ENCODE measurements at places on chromosomes 12 and 14. TPM values are rescaled to one million over a fixed set of nuclear protein-coding genes. Genes with fewer than 3 reads are reported as not detected.
A peak's percentile ranks its signal among the peaks of the same experiment; 100 is the strongest.

GRCh38 chr14:49306152-49306751 lies 279.9 kb downstream of the RPS29 start:
- no peak for DNase-seq
- no peaks in the 10 kb centered on the region for H3K36me3 ChIP-seq
- H3K27me3 ChIP-seq = no peaks in the 10 kb centered on the region
- no peaks in the 10 kb centered on the region for H3K4me1 ChIP-seq
- H3K4me3 ChIP-seq = no peak overlapping the region
- H3K27ac ChIP-seq = no peak overlapping the region

DNA sequence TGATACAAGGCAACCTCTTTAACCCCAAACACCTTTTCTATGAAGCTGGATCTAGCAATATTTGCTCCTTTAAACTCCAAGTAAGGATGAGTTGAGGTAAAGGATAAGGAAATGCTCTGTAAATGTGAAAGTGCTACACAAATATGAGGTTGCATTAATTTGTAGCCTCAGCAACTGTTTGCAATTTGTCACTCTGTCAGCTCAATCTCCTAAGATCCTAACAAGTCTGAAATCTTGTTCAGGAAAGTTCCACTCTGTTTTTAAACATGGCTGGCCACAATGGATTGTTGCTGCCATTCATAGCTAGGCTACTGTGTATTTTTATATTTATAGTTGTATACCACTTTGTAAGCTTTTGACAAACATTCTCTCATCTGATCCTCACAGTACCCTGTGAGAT lies 51.3 kb downstream of the SCN8A start:
- no peaks in the 10 kb centered on the region for H3K36me3 ChIP-seq
- H3K4me1 ChIP-seq = no peaks in the 10 kb centered on the region
- H3K4me3 ChIP-seq = no peak overlapping the region
- H3K27me3 ChIP-seq = no peaks in the 10 kb centered on the region
- no peak for DNase-seq

Gene BEST3
- total RNA-seq = not detected

DNA sequence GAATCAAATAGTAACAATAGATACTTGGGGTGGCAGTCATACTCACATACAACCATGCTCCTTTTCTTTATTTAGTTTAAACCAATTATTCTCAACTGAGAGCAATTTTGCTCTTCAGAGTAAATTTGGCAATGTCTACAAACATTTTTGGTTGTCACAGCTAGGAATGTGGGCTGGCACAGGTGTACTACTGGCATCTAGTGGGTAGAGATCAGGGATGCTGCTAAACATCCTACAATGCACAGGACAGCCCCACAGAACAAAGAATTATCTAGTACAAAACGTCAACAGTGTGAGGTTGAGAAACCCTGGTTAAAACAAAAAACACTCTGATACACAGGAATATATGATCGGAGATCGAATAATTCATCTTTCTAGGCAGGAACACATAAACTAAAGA lies 186.5 kb downstream of the NELL2 start:
- H3K36me3 ChIP-seq = no peaks in the 10 kb centered on the region
- H3K4me1 ChIP-seq = no peaks in the 10 kb centered on the region
- no peaks in the 10 kb centered on the region for H3K27me3 ChIP-seq
- no peak overlapping the region for H3K27ac ChIP-seq

DNA sequence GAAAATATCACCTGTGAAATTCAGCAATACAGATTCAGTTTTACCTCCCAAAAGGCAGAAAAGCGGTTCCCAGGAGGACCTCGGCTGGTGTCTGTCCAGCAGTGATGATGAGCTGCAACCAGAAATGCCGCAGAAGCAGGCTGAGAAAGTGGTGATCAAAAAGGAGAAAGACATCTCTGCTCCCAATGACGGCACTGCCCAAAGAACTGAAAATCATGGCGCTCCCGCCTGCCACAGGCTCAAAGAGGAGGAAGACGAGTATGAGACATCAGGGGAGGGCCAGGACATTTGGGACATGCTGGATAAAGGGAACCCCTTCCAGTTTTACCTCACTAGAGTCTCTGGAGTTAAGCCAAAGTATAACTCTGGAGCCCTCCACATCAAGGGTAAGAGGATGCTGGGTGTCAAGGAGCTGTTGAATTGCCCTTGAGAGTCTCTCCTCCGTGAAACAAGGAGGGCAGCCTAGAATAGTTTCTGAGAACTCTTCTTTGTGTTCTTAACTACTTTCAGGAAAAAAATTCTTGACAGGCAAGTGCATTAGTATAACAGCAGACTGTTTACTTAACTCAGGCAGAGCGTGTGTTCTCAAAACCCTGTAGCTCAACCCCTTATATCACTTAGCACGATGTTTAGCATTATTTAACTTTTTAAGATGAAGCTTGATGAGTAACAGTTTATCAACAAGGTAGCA lies 7.7 kb downstream of the TDP1 start:
- no peak for DNase-seq
- no peaks in the 10 kb centered on the region for H3K27me3 ChIP-seq
- H3K4me1 ChIP-seq = no peaks in the 10 kb centered on the region
- H3K36me3 ChIP-seq = no peaks in the 10 kb centered on the region

DNA sequence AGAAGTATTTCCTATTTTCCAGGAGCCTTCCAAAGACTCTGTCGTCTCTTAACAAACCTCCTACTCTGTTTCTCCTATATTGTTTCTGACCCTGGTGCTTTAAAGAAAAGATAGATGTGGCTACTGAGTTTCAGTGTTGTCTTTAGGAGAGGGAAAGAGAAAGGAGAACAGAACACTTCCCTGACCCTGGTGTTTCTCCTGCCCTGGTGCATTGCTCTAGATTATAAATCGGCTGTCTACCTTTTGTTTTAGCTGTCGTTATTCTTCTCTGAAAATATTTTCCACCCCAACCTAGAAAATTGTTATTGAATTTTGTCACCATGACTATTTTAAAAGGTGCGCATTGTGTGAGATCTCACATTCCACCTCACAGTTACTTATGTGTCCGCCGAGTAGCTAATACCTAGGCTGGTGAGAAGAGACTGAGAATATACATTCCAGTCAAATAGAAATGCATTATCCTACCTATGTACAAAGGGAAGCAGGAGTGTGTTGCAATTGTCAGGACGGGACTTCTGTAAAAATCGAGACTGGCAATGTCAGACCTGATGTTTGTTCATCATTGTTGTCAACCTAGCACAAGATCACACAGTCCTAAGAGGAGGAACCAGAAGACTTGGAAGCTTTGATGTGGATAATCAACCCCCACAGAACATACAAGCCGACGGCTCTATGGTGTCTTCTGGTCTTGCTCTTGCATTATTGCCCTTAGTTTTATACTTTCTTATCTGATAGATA lies 108.7 kb upstream of the SLC38A4 start:
- no peak overlapping the region for H3K4me3 ChIP-seq
- H3K36me3 ChIP-seq = no peaks in the 10 kb centered on the region
- H3K4me1 ChIP-seq = no peaks in the 10 kb centered on the region
- H3K27me3 ChIP-seq = no peaks in the 10 kb centered on the region

- peak; percentile 89 for DNase-seq
- no peak overlapping the region for H3K27ac ChIP-seq
- H3K36me3 ChIP-seq = no peaks in the 10 kb centered on the region
- H3K4me3 ChIP-seq = no peak overlapping the region
- peaks cover 10% of the 10 kb centered on the region for H3K4me1 ChIP-seq
These were observed 92.0 kb downstream of the SCARB1 start for GRCh38 chr12:124771462-124772288.

Gene FGF23
- not detected for total RNA-seq

GRCh38 chr14:59337141-59337611 lies 128.0 kb downstream of the GPR135 start:
- peaks cover 5% of the 10 kb centered on the region for H3K36me3 ChIP-seq
- no peak overlapping the region for H3K4me3 ChIP-seq
- peak; percentile 24 for DNase-seq
- H3K4me1 ChIP-seq = peaks cover 18% of the 10 kb centered on the region

Gene DHRS2
- total RNA-seq = 3.3 TPM

GRCh38 chr12:6457220-6457945 lies 5.5 kb downstream of the TAPBPL start:
- H3K36me3 ChIP-seq = peaks cover 23% of the 10 kb centered on the region
- H3K27me3 ChIP-seq = no peaks in the 10 kb centered on the region
- peaks cover 11% of the 10 kb centered on the region for H3K4me1 ChIP-seq
- H3K27ac ChIP-seq = no peak overlapping the region
- DNase-seq = no peak

Gene CCND2
- total RNA-seq = 32.2 TPM

DNA sequence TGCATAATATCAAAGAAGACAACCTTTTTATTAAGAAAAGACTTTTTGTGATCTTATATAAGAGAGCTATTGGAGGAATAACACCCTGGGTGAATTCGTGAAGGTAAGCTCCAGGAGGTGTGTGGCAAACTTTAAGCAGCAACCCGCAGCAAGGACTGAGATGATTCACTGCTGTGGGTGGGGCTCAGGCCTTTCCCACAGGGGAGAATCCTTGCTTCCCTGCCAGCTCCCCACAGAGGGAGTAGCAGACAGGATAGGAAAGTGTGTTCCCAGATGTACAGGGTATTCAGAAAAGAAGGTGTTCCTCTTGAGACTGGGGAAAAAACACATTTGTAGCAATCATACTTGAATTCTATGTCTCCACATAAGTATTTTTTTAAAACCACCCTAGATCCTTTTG lies 9.2 kb downstream of the NDUFA12 start:
- H3K4me3 ChIP-seq = no peak overlapping the region
- H3K4me1 ChIP-seq = no peaks in the 10 kb centered on the region

- no peaks in the 10 kb centered on the region for H3K27me3 ChIP-seq
- H3K36me3 ChIP-seq = peaks cover 9% of the 10 kb centered on the region
- no peak overlapping the region for H3K27ac ChIP-seq
- H3K4me3 ChIP-seq = no peak overlapping the region
- no peaks in the 10 kb centered on the region for H3K4me1 ChIP-seq
These were observed 52.8 kb downstream of the ELK3 start for GRCh38 chr12:96246926-96247505.

Gene PABPN1
- 46.8 TPM for total RNA-seq
